ENCODE measurements at places on chromosomes 2 and 18.

- no peak for DNase-seq
Observed at GRCh38 chr18:34789768-34790344, 79.8 kb downstream of the DTNA start.

DNA sequence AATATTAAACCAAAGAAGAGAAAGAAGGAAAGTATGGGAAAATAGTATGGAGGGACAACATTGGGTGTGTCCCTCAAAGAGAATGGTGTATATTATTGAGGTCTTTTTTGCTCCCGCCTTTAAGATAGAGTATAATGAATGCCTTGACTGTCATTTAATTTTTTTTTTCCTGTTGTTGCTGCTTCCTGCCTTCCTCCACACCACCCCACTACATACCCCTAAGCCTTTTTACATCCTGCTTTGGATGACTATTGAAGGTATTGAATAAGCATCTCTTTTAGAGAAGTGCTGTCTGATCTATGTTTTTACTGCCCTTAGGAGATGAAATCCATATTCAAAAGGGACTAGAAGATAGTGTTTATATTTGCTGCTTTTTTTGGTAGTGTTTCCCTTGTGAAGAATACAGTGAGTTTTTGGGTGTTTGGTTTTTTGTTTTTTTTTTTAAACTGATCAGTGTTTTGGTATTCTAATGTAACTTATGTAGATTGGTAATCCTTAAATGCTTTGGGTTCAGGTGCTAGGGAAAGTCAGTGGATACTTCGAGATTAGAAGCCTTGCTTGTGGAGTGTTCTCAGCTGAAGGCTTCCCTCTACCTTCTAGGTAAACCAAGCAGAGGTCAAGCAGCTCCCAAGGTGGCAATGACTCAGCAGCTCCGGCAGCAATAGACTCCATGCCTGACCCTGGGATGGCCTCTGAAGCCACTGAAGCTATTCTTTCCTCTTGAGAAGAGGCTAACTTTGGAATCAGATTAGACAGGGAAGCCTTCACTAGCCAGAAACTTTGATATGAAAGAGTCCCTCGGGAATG, 5.0 kb downstream of the FZD7 start:
- DNase-seq, result no peak

- DNase-seq, result no peak
Observed at GRCh38 chr2:74244286-74244685, 45.9 kb downstream of the MTHFD2 start.

DNA sequence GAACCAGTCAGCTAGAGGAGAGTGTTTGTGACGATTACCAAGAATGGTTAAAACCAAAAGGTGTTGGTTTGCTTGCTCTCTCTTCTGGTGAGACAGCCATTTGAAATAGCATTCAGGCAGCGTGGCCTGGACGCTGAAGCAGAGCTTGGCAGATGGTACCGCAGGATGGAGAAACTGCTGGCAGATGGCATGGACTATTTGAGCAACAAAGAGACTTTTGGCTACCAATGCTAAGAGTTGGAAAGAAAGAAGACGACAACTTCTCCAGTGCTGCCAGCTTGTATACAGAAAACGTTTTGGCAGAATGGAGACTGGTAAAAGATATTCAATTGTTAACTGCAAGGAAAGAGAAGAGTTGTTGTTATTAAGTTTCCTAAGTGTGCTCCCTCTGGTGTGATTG, 315.0 kb downstream of the PARD3B start:
- no peak for DNase-seq

GRCh38 chr18:58269931-58270330, 225.9 kb downstream of the NEDD4L start:
- DNase-seq, result no peak

DNA sequence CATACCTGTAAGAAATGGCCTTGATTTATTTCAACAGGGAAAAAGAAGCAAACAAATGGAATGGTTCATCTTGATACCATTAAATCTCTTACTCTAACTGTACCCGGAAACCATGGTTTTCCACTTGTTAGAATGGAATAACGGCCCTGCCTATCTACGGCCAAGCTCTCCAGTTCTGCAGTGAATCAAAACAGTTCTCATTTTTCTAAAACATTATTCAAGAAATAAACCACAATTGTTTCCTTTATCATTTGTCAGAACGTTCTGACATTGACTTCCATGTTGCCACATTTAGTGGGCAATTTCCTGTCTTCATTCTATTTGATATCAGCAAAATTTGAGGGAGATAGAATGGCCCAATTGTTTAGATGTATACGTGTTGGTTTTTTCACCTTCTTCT, 118.8 kb upstream of the CDH19 start:
- DNase-seq, result no peak

DNA sequence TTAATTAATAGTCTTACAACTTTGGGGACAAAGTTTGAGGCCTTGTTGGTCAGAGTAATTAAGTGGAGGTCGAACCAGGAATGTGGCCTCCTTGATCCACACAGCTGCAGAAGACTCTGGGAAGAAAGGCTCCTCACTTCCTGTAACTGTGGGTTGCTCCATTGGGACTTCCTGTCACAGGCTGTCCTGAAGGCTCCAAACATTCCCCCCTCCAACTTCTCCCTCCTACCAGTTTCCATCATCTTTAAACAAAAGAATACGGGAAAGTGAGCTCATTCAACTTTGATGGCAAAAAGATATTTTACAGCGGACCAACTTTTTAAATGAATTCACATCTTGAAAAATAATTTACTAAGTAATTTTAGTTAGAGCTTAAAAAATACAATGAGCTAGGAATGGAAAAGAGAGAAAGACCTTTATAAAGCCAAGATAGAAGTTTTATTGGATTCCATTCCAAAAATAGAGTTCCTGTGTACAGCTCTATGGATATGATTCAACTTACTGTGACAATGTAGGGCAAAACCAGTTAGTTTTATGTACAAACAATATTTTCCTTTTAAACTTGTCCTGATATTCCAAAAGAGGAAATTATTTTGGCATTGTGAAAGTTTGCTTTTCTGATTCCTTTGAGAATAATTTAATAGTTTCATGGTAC, 212.0 kb upstream of the NABP1 start:
- DNase-seq, result no peak

DNA sequence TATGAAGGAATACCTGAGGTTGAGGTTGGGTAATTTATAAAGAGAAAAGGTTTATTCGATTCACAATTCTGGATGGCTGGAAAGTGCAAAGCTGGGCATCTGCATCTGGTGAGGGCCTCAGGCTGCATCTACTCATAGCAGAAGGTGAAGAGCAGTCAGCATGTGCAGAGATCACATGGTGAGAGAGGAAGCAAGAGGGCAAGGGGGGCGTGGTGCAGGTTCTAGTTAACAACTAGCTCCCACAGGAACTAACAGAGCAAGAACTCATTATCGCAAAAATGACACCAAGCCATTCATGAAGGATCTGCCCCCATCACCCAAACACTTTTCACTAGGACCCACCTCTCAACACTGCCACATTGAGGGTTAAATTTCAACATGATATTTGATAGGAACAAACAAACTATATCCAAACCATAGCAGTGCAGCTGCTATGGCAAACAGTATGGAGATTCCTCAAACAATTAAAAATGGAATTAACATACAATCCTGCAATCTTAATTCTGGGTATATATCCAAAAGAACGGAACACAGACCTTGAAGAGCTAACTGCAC, 72.8 kb upstream of the LDLRAD4 start:
- no peak for DNase-seq

- DNase-seq, result no peak
Observed at GRCh38 chr2:36696533-36696932, at the start of gene VIT. TSS of gene VIT (plus strand) at chr2:36696707. CDS start at chr2:36716371, 19,664 bp downstream.

GRCh38 chr2:27356056-27356381, 545 bp downstream of the GTF3C2 start:
- DNase-seq, result peak; percentile 31

DNA sequence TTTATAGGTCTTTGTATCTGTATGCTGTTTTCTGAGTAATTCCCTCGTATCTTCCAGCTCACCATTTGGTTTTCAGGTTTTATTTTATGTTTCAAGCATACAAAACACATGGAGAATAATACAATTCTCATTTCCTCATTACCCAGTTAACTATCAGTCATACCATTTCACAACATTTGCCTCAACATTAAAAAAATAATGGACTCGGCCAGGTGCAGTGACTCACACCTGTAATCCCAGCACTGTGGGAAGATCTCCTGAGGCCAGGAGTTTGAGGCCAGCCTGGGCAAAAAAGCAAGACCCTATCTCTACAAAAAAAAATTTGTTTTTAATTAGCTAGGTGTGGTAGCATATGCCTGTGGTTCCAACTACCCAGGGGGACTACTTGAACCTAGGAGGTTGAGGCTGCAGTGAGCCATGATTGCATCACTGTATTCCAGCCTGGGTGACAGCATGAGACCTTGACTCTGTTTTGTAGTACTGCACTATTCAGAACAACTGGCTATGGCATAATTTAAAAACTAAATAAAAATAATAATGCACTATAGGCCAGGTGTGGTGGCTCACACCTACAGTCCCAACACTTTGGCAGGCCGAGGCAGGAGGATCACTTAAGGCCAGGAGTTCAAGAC, 20.3 kb downstream of the NPC1 start:
- no peak for DNase-seq

- no peak for DNase-seq
Observed at GRCh38 chr2:56666777-56667176, 483.0 kb downstream of the CCDC85A start.

DNA sequence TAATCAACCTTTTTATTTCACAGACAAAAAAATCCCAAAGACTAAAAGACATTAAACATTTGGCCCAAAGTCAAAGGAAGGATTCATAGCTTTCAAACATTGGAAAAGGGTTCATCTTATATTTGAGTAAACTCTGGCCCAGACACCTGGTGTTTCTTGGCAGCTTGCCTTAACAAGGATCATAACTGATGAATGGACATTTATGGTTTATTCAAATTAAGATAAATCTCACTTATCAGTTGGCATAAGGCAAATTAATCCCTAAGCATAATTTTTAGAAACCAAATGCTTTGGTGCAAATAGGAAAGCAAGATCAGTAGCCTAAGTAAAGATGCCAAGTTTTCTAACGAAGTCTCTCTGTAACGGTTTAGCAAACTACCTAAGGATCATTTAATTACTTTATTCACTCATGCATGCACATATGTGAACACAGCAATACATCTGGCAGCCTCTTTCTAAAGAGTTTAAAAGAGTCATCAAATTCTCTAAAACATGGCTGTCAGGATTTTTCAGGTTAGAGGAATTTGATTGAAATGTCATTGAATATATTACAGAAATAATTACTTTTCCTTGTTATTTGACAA, 323.4 kb upstream of the RBMS1 start:
- DNase-seq, result no peak

GRCh38 chr2:186486651-186487647, 889 bp downstream of the ZC3H15 start:
- no peak for DNase-seq

- DNase-seq, result no peak
Observed at GRCh38 chr18:48968412-48969215, 17.8 kb upstream of the SMAD7 start.

GRCh38 chr2:216536734-216537210, 38.1 kb downstream of the RPL37A start:
- peak; percentile 73 for DNase-seq

DNA sequence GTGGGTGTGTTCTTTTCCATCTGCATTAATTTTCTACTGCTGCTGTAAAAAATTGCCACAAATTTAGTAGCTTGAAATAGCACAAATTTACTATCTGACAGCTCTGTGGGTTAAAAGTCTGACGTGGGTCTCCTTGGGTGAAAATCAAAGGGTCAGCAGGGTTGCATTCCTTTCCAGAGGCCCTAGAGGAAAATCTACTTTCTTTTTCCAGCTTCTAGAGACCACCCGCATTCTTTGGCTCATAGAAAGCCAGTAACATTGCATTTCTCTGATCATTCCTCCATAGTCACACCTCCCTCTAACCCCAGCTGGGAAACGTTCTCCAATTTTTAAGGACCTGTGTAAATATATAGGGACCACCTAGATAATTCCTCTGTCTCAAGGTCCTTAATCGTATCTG, 128.8 kb downstream of the ATL2 start:
- DNase-seq, result no peak

DNA sequence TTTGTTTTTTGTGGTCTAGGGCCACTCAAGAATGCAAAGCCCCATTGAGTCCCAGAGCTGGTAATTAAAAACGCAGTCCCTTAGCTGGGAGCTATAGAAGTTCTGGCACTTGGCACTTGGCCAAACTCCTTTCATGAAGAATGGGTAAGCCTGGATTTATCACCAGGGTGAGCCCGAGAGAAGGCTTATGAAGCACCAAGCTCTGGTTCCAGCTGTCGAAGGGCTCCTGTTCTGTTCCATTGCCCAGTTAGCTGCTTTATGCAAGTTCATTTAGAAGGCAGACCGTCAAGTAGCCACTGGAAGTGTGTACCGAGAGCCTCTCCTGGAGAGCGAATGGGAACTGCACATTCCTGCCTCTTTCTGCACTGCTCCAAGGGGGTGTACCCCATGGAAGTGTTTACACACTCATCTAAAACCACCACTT, 14.2 kb downstream of the ECEL1 start:
- DNase-seq, result no peak

- no peak for DNase-seq
Observed at GRCh38 chr2:200310545-200310971, 4.1 kb downstream of the SPATS2L start.

DNA sequence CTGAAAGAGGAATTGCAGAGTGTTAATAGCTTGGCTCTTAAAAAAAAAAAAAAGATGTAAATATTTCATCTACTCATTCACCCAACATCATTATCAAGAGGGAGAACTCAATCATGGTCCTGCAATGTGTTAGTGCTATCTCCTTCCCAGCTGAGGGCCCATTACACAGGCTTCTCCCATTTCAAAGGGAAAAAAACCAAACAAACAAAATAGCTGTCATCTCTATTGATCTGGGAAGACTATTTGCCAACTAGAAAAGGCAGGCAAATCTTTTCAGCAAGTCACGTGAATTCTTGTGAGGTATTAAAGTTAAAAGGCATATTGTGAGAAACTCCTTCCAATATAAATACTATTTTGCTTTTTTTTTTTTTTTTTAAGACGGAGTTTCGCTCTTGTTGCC, 194.3 kb downstream of the MYO1B start:
- no peak for DNase-seq

DNA sequence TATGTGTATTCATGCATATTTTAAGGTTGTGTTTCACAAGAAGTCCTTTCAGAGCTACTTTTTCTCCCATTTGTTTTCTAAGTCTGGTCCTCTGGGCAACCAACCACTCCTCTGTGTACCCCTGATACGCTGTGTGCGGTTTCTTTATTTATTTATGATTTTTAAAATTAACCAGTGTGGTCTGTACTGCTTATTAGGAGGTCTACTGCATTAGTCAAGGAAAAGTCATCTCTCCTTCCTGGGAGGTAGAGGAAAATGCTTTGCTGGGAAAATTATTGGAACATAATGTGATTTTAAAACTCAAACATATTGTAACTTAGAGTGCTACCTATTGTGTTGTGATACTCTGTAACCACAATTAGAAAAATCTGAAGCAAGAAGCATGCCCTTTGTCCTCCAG, 1404.3 kb downstream of the SUCLG1 start:
- DNase-seq, result no peak

Data from uterus (tissue), 4 donors.